ENCODE measurements at places on chromosomes 2 and 18.

DNA sequence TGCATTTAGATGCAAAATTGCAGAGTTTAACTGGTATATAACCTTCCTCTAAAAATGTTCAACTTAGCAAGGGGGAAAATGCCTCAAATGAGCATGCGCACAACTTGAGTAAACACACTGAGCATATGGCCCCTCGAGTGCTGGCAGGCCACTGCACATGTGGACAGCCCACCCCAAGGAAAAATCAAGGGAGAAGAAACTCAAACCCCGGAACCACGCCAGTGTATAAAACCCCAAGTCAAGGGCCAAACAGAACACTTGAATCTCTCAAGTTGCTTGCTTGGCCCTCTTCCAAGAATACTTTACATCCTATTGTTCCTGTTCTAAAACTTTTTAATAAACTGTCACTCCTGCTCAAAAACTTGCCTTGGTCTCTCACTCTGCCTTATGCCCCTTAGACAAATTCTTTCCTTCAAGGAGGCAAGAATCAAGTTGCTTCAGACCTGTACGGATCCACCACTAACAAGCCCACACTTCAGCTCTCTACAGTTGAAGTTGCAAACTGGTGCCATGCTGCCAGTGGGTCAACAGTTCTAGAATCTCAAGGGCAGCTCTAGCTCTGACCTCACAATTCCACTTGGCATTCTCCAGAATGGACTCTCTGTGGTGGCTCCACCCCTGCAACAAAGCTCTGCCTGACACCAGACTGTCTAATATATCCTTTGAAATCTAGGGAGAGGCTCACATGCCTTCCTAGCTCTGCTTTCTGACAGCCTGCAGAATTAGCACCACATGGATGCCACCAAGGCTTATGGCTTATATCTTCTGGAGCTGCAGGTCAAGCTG is 38.9 kb downstream of the HIBCH start:
- DNase-seq, result no peak

DNA sequence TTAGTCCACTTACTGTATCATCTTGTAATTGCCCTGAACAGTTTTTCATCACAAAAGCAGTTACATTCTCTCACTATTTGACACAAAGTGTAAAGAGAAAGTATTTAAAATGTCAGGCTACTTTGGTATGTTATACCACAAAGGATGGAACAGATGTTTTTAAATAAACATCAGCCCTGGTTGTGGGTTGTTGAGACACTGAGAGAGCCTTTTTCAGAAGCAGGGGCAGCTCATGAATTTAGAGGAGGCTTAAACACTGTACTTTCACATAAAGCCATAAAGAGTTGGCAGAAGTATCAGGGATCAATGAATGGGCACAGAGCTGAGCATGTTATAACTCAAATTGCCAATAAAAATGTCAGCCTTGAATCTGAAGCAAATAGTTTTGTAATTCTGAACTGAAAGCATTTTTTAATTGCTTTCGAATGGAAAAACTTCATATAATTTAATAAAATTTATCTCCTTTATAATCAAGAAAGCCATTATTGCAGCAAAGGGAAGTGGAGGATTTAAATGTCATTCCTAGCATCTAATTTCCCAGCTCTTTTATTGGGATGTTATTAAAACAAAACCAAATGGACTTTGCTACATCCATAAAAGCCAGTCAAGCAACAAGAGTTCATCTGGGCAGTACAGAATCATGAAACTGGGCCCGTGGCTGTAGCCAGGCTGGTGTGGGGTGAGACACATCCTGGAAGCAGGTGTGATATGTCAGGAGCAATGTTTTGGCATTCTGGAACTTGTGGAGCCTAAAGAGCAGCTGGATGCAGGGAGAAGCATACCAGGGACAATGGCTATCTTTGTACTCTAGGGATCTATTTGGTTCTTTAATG is 95.1 kb upstream of the NT5C1B start:
- DNase-seq, result no peak

DNA sequence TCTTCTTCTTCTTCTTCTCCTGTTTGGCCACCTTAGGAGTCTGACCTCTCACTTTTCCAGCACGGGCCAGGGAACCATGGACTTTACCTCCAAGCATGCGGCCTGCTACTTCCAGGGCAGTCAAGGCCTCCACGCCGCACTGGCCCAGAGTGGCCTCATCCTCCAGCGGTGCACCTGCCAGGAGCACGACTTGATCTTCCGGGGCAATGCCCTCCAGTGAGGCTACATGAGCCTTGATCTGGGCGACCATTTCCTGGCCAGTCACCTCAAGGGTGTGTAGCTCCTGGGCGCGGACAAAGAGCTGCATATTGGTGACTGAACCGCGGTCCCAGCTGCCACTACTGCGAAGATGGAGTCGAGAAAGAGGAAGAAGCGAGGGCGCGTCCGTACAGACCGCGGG is 67.1 kb downstream of the DIPK1C start:
- no peak for DNase-seq

DNA sequence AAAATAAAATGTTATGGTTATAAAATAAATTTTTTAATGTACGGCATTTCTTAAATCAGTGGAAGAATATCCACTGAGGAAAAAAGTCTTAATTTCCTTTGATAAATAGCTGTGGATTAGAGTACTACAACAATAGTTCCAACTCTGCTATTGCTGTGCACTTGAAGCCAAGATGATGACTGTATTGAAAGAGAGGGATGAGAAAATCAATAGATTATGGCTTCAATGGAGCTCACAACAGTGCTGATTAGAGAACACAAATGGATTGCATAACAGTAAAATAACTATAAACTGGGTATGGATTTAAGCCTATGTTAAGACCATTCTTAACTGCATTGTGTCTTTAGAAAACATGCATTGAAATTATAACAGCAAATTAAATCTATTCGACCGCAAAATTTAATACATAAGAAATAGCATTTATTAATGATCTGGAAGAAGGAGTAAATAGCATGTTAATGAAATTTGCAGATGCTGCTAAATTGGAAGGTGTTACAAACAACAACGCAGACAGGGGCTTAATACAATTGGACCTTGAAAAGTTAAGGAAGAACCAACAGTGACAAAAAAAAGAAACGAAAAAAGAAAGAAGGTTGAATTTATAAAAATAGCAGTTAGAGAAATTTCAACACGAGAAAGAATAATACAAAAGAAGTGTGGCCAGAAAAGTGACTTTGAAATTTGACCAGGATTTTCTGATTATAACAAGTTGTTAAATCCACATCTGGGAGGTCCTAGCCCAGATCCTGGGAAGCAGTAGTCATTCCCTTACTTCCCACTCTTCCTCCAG is 8.6 kb upstream of the MAP3K20 start:
- no peak for DNase-seq

- no peak for DNase-seq
Observed at GRCh38 chr2:141630407-141630930, 500.3 kb downstream of the LRP1B start.

- DNase-seq, result no peak
Observed at GRCh38 chr2:199452260-199452990, 5.3 kb downstream of the SATB2 start.

DNA sequence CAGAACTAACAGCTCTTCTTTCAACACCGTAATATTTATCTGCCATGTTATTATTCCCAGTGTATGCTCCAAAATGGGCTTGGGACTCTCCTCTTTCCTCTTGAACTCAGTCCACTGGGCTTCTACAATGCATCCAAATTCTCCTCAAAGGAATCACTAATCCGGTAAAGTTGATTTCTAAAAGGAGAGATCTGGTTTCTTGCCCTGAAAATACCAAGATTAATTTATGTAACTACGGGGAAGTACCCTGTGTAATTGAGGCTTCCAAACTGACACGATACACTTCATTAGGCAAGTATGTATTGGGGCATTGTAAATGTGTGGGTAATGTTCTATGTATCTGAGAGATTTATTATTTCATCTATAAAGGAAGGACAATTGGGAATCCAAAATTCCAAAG is 5.7 kb downstream of the NCKAP5 start:
- DNase-seq, result no peak

GRCh38 chr2:238633426-238634328 is 206.9 kb downstream of the ASB1 start:
- no peak for DNase-seq

GRCh38 chr2:105494683-105495425 is 96.0 kb upstream of the FHL2 start:
- DNase-seq, result no peak

DNA sequence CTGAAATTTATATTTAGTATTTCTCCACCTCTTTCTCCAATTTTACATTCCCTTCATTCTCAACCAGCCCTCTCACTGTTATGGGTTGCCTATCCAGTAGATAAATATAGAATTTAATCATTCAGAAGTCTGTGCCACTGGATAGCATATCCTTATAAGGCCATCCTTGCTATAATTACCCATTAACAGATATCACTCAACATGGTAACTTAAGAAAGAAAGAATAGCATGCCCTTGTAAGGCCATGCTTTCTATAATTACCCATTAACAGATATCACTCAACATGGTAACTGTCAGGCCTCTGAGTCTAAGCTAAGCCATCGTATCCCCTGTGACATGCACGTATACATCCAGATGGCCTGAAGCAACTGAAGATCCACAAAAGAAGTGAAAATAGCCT is 1137.4 kb upstream of the FAM98A start:
- DNase-seq, result no peak

- DNase-seq, result no peak
Observed at GRCh38 chr18:63131959-63132818, 187.4 kb downstream of the BCL2 start.

GRCh38 chr2:100928235-100928634 is 73.9 kb upstream of the RPL31 start:
- no peak for DNase-seq

Data from head of caudate nucleus (tissue), 42 donors.